Esophagus squamous epithelium (tissue), 5 donors: ENCODE measurements at places on chromosomes 1 and 21. TPM values are rescaled to one million over a fixed set of nuclear protein-coding genes. Genes with fewer than 3 reads are reported as not detected.
A peak's percentile ranks its signal among the peaks of the same experiment; 100 is the strongest.

GRCh38 chr1:237012788-237013383 is 8.6 kb upstream of the MT1HL1 start:
- no peak overlapping the region for H3K4me3 ChIP-seq
- H3K4me1 ChIP-seq = no peaks in the 10 kb centered on the region
- H3K27me3 ChIP-seq = no peaks in the 10 kb centered on the region
- no peak for DNase-seq
- peak overlapping the region; percentile 77 for H3K27ac ChIP-seq

- no peaks in the 10 kb centered on the region for H3K27me3 ChIP-seq
- no peaks in the 10 kb centered on the region for H3K36me3 ChIP-seq
Observed at GRCh38 chr1:12047120-12047876, 15.8 kb upstream of the TNFRSF8 start.

The RHOU gene
- total RNA-seq = 0.27 TPM

- peak overlapping the region; percentile 22 for H3K4me3 ChIP-seq
- H3K36me3 ChIP-seq = no peaks in the 10 kb centered on the region
Observed at GRCh38 chr1:63779338-63780211, 5.8 kb downstream of the ROR1 start.

GRCh38 chr1:178291166-178291565 is 197.3 kb downstream of the RASAL2 start:
- no peak overlapping the region for H3K4me3 ChIP-seq
- no peak overlapping the region for H3K27ac ChIP-seq
- no peak for DNase-seq

GRCh38 chr1:180071759-180072158 is 82.9 kb upstream of the QSOX1 start:
- H3K4me3 ChIP-seq = no peak overlapping the region
- H3K27me3 ChIP-seq = no peaks in the 10 kb centered on the region
- no peak overlapping the region for H3K27ac ChIP-seq
- H3K36me3 ChIP-seq = peaks cover 94% of the 10 kb centered on the region
- no peaks in the 10 kb centered on the region for H3K4me1 ChIP-seq

- peaks cover 7% of the 10 kb centered on the region for H3K27me3 ChIP-seq
- H3K36me3 ChIP-seq = no peaks in the 10 kb centered on the region
- H3K4me3 ChIP-seq = no peak overlapping the region
- no peaks in the 10 kb centered on the region for H3K4me1 ChIP-seq
Observed at GRCh38 chr1:220905650-220906560, 26.7 kb downstream of the HLX start.

DNA sequence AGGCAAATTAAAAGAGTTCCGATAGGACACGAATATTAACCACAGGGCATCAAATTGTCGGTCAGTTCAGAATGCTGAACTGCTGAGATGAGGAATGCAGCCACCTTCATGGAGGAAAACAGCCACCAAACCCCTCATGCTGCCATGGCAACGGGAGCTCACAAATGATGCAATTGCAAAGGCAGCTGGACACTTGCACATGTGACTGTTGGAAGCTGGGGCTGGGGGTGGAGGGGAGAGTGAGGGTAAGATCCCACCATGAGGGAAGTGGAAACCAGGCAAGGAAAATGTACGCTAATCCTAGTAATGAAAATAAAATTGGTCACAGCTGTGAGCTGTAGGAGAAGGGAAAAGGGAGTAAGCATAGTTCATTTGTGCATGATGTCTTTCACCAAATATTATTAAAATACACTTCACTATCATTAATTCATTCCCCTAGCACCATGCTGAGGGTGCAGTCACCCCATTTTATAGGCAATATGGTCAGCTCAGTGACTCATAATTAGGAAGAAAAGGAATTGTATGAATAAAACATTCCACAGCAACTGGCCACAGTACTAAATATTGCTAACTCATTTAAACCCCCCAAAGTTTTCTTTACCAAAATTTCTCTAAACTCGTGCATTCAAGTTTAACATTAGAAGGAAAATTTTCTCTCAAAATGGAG is 15.3 kb downstream of the BECN2 start:
- no peak overlapping the region for H3K27ac ChIP-seq
- H3K4me1 ChIP-seq = no peaks in the 10 kb centered on the region
- H3K27me3 ChIP-seq = no peaks in the 10 kb centered on the region
- no peaks in the 10 kb centered on the region for H3K36me3 ChIP-seq
- no peak for DNase-seq

The C1QB gene
- total RNA-seq = 240 TPM

The LORICRIN gene
- total RNA-seq = not detected

GRCh38 chr1:159092036-159092760 is 15.6 kb upstream of the AIM2 start:
- peak overlapping the region; percentile 78 for H3K27ac ChIP-seq
- no peaks in the 10 kb centered on the region for H3K27me3 ChIP-seq
- H3K4me3 ChIP-seq = no peak overlapping the region
- no peak for DNase-seq

The IVL gene
- 224 TPM for total RNA-seq

The MCOLN3 gene
- 0.32 TPM for total RNA-seq

The USP25 gene
- 25.7 TPM for total RNA-seq

The TMCO2 gene
- not detected for total RNA-seq

GRCh38 chr1:44405798-44406736 is 1.0 kb downstream of the RNF220 start:
- peaks cover 23% of the 10 kb centered on the region for H3K27me3 ChIP-seq
- no peaks in the 10 kb centered on the region for H3K36me3 ChIP-seq
- DNase-seq = no peak
- H3K4me3 ChIP-seq = peak overlapping the region; percentile 24

The PER3 gene
- total RNA-seq = 6.7 TPM

GRCh38 chr1:208228026-208228425 is 16.2 kb downstream of the PLXNA2 start:
- H3K4me3 ChIP-seq = no peak overlapping the region
- H3K36me3 ChIP-seq = no peaks in the 10 kb centered on the region
- H3K27ac ChIP-seq = peak overlapping the region; percentile 20
- no peaks in the 10 kb centered on the region for H3K27me3 ChIP-seq
- H3K4me1 ChIP-seq = peaks cover 85% of the 10 kb centered on the region

GRCh38 chr1:65277605-65278347 is 31.6 kb upstream of the DNAJC6 start:
- no peak overlapping the region for H3K27ac ChIP-seq
- no peak overlapping the region for H3K4me3 ChIP-seq
- DNase-seq = no peak

The MATN1 gene
- not detected for total RNA-seq

The RHD gene
- total RNA-seq = not detected

DNA sequence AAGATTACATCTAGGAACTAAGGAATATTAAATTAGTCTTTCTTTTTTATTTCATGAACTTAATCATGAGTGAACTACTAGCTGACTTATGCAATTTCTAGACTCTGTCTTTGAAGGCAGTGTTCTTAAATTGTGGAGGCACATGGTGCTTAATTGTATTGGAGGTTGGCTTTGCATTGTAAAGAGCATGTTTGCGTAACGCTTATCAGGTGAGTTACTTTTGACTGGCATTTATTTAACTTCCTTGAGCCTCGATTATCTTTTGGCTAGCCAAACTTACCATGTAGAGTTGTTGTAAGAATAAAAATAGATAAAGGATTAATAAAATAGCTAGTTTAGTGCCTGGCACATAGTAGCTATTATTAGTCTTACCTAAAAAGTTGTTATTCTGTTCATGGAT is 262.4 kb downstream of the PDE4B start:
- H3K4me1 ChIP-seq = no peaks in the 10 kb centered on the region
- no peak for DNase-seq
- no peaks in the 10 kb centered on the region for H3K36me3 ChIP-seq
- no peak overlapping the region for H3K27ac ChIP-seq
- H3K27me3 ChIP-seq = no peaks in the 10 kb centered on the region
- no peak overlapping the region for H3K4me3 ChIP-seq

DNA sequence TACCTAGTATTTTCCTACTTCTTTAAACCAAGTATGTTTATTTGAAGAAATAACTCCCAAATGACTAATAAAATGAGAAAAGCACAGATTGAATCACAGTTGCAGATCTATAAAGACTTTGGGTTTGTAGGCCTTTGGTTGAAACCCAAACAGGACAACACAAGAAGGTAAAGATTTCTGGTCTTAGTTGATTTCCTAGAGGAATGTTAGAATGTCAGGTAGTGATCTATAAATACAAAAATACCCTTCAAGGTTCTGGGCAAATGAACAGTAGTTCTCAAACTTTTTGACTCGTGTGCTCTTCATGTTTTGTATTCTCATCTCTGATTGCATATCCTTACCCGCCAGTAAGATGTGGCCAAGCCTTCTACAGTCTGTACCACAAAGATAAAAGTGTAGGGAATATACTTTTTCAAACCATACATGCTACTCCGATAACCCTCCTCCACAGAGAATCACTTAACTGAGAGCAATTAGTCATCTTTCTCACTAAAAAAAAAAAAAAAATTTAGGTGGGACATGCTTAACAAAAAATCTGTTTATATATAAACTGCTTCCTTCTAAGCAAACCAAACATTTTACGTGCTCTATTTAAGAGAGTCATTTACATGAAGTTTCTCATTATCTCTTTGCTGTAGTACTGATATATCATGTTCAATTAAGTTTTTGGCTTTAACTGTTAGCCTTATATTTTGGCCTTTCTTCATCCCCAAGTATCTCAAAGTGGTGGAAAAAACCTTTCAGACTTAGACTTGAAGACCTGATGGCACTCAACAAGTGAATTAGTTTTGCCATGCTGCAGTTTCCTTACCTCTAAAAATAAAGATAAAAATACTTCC is 36.0 kb downstream of the CNIH4 start:
- H3K4me3 ChIP-seq = no peak overlapping the region
- H3K36me3 ChIP-seq = peaks cover 100% of the 10 kb centered on the region
- H3K4me1 ChIP-seq = no peaks in the 10 kb centered on the region
- H3K27ac ChIP-seq = no peak overlapping the region
- no peaks in the 10 kb centered on the region for H3K27me3 ChIP-seq

The PLPPR5 gene
- not detected for total RNA-seq
